ENCODE measurements at places on chromosomes 7 and 10.

GRCh38 chr7:157789094-157789493 is 452.3 kb downstream of the DNAJB6 start:
- no peak for DNase-seq

DNA sequence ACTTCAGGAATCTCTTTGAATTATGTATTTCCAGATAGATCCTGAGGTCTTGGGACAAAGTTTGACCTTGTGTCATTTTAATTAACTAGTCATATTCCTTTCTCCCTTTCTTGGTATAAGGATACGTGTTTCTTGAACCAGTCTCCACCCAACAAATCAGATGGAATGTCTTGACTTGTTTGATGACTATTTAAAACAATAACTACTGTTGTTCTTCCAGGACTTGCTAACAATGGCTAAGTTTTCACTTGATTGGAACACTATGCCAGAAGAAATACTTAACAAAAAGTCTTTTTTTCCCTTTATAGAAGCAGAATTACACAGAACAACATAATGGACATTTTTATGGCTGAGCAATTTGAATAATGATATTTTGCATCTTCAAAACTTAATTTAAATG is 43.0 kb upstream of the WIPF3 start:
- DNase-seq, result no peak

- DNase-seq, result no peak
Measured at GRCh38 chr10:29689001-29689400, 54.2 kb upstream of the SVIL start.

DNA sequence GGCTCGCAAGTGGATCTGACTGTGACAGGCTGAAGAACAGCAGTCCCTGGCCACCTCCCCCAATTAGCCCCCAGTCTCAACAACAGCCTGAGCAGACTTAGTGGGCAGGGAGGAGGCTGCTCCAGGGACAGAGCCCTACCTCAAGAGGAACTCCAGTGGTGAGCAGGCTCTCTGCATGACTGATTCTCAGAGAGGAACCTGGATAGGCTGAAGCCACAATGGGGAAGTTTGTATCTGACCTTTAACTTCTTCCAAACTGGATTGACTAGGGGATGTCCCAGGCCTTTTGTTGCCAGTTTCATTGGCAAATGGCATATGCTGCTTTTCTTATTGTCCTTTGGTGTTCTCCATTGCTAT is 93.0 kb downstream of the ARHGAP22 start:
- DNase-seq, result no peak

- no peak for DNase-seq
Measured at GRCh38 chr10:99303899-99304861, 25.0 kb upstream of the CNNM1 start.

DNA sequence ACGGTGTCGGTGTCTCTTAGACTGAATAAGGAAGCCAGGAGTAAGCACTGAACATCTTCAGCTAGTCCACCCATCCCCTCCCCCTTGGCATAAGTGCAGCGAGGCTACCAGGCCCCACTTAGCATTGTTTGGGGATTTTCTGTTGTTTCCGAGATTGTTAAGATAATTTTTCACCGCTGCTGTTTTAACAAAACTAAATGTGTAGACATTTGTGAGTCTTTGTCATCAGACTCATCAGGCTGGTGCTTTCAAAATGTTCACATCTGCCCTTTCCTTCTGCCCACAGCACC is 21.0 kb upstream of the GOT1 start:
- DNase-seq, result no peak

DNA sequence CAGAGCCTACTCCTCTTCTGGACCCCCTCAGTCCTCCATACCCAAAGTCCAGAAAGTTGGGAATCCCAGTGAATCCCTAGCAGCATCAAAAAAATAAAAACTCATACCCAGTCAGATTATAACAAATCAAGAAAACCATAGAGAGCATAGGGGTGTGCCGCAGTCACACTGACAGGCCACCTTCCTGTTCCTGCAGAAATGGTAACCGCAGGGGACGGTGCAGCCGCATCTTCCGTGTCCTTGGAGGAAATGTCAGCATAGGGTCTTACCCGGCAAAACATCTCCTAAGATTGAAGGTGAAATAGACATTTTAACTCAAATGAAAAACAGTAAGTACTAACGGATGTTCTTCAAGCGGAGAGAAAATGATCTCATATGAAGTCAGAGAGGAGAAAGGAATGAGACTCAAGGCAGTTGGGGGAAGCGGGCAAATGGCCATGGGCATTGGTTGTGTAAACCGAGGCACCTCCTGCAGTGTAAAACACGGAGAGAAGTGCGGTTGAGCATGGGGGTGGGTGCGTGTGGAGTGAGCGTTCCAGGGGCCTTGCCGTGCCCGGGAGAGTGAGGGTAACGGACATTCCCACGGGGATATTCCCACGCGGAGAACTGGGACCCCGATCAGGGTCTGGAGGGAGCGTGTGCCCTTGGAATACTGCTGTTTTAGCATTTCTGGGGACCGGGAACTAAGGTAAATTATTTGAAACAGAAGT is 110.8 kb downstream of the NKX6-2 start:
- DNase-seq, result no peak

DNA sequence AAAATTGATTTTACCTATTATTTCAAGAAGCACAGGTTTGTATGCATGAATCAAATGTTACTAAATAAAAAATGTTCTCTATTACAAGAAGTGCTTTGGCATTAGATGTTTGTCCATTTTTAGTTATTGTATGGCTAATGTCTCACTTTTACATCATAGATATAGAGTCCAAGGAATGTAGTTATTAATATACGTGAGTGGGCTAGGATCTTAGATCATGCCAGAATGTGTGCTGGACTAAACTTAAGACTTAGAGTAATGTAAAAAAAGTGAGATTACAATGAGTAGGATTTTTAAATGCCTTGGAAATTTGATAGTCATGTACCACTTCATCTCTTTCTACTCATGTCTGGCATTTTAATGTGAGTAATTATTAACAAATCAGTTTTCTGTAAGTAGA is 196.6 kb downstream of the ARL4A start:
- no peak for DNase-seq

DNA sequence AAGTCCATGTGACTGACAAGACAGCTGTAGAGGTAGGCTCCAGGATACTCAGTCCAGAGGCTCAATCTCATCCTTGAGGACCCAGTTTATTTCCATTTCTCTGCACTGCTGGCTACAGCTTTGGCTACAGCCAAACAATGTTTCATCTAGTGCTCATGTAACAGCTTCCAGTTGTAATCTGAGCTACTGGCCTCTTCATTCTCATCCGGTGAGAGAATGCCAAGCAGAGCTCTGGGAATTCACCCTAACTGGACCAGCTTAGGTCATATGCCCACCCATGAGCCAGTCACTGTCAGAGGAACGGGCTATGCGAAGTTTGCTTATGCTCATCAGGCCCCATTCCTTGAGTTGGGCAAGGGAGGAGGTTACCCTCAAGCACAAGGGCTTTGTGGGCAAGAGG is 192.9 kb downstream of the EVX1 start:
- no peak for DNase-seq

DNA sequence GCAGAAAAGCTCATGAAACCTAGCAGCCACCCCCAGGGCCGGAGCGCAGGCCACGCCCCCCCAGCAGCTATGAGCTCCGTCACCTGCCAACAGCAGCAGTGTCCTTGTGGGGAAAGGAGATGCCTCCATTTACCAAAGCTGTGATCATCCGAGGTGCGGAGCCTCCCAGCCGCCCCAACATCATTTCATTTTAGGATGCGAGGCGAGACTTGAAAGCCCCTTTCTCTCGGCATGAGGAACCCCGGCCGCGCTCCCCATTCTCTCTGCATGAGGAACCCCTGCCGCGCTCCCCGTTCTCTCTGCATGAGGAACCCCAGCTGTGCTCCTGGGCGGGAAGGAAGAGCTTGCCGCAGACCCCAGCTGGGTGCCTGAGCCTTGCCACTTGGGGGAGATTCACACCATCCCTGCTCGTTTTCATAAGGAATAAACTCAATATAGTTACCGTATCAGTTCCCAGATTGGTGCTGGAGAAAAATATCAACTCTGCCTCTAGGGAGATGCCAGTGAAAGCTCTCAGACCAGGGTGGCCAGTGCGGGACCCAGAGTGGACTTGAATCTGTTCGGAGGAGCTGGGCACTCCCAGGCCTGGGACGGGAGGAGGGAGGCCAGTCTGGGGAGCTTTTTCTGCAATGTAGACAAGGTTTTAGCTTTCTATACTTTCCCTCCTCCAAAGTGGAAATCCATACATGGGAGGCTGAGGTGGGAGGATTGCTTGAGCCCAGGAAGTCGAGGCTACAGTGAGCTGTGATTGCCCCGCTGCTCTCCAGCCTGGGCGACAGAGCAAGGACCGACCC is 35.0 kb downstream of the JAKMIP3 start:
- no peak for DNase-seq

GRCh38 chr7:152590481-152590880 is 85.5 kb downstream of the XRCC2 start:
- no peak for DNase-seq

DNA sequence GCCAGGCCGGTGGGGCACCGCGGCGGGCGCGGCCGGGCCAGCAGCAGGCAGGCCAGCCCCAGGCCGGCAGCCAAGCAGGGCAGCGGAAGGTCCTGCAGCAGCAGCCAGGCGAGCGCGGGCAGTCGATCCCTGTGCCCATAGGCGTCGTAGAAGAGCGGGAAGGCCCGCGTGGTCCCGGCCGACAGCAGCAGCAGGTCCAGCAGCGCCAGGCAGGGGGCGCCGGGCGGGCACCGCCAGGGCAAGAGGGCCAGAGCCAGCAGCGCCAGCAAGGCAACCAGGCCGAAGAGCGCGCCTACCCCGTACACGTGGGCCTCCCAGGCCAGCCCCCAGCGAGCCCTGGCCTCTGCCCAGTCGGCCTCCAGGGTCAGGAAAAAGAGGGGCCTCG is 8.4 kb upstream of the RBM28 start:
- peak; percentile 14 for DNase-seq

- DNase-seq, result no peak
Measured at GRCh38 chr7:111172564-111173257, 81.8 kb downstream of the LRRN3 start.

DNA sequence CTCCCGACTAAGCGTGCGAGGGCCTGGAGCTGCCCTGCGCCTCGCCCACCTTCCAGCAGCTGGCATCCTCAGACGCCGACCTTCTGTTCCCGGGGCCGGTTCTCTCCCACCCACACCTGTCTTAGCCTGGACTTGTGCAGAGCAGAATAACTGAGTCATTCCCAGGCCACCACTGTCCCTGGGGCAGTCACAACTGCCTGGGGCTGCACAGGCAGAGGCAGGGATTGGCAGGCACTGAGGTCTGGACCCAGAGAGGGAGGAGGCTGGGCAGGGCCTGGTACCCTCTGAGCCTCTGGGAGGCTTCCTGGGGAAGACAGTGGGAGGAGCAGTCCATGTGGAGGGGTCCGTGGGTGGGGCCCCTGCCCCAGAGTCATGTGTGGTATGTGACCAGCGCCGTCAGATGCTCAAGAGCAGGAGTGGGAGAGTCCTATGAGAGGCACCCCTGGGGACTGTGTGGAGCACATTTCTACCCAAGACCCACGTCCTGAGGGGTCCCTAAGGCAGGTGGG is 74.3 kb downstream of the NKX6-2 start:
- no peak for DNase-seq

DNA sequence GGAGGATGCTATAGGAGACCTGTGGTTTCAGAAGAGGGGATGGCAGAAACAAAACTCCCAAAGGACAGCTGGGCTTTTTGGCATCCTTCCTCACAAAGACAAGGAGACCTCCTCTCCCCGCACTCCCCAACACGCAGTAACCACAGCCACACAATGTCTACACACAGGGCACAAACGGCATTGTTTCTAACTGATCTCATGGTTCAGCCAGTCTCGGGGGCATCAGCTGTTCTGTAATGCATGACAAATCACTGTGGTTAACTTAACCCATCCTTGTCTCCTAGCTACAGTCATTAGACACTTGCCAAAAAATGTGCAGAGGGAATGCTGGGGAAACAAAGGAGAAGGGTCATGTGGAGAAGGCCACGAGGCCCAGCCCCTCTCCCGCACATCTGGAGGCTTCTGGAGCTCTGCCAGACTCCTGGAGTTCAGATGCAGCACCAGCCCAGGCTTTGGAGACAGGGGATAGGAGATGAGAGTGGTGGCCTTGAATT is 7.6 kb upstream of the ADAMTS14 start:
- DNase-seq, result no peak

GRCh38 chr7:2487586-2488271 is 11.5 kb upstream of the GRIFIN start:
- no peak for DNase-seq

- DNase-seq, result no peak
Measured at GRCh38 chr7:155908385-155908784, 96.1 kb upstream of the SHH start.

DNA sequence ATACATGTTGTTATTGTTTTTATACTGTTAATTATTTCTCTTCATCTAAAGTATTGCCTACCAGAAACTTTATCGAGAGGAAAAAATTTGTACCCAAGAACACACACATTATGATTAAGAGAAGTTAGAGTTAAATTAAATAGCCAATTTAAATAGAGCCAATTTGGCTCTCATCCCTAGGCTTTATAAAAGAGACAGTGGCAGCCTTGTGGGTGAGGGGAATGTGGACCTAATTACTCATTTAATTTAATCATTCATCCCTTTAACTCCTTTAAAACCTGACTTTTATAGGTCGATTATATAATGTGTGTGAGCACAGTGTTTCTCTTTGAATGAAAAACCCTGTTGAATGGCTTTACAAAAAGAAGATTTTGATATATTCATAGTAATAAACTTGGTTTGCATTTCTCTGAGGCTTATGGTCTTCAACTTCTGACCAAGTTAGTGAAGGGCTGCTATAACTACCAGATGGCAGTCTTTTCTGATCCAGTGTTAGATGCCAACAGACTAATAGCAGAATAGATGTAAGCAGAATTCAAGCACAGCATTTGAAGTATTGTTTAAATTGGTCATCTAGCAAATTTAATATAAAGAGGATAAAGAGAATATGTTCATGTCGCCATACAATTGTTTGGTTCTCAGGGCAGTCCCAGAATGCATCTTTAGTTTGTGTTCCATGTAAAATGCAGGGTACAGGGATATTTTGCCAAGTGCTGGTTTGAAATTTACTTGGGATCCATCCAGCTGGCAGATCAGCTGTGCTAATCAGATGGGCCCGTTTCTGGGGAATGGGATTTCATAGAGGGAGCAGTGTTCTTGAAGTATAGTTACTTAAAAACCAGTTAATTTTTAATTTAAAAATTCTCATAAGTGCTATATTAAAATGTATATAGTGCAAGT is 25.3 kb downstream of the ADD3 start:
- DNase-seq, result no peak

GRCh38 chr10:4217187-4217586 is 432.2 kb upstream of the KLF6 start:
- no peak for DNase-seq
